ENCODE measurements at places on chromosomes 5 and 9. TPM values are rescaled to one million over a fixed set of nuclear protein-coding genes. Genes with fewer than 3 reads are reported as not detected.
A peak's percentile ranks its signal among the peaks of the same experiment; 100 is the strongest.

- no peak for DNase-seq
These were observed 55.4 kb downstream of the STK32A start for GRCh38 chr5:147290261-147290660.

DNA sequence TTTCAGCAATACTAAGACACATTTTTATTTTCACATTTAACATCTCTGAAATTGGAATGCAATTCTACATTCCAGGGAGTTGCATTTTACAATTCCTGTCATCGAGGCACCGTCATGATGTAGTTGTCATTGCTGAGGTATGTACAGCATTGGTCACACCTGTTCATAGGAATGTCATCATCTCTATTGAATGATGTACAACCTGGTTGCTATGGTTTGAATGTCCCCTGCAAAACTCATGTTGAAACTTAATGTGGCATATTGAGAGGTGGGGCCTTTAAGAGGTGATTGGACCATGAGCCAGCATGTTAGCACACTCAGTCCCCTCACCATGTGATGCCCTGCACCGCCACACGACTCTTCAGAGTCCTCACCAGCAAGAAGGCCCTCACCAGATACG is 103.1 kb downstream of the CEMIP2 start:
- DNase-seq: no peak

- no peak for DNase-seq
These were observed 7.6 kb downstream of the MAP3K1 start for GRCh38 chr5:56822981-56823380.

DNA sequence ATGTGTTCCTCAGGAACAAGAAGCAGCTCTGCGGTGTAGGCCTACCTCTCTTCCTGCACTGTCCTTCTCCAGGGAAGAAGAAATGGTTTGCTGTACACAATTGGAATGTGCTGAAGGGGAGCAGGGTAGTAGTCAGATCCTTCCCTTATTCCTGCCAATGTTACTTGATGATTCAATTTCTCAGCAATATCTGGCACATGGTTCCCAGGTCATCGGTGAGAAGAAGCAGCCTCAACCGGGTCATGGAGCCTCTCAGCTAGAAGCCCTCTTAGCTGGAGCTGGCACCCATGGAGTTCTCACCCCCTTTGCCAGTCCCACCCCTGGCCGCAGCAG is 36.9 kb downstream of the ACTBL2 start:
- DNase-seq: no peak

DNA sequence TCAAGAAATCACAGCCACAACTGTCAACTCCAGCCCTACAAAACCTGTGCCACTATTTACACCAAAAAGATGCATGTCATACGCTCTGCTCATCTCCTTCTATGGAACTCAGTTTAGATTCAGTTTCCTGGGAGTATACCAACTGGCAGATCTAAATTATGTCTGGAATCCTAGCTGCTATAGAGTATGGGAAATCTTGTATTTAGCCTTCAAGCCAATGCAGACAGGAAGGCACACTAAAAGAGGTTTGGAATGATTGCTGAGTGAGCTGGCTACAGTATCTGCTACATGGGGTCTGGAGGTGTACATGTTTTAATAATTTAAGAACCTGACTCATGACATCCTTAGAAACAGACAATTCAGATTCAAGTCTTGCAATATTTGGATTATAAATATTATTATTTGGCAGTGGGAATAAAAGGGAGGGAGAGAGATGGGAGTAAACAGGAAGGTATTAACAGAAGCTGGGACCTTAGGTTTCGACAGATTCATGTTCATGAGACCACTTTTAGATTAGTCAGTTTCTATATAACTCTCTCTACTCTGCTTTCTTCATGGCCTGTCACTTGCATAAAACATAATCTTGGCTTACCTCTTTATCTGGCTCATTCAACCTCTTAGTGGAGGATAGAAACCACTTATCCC is 178.8 kb upstream of the HAPLN1 start:
- DNase-seq: no peak

DNA sequence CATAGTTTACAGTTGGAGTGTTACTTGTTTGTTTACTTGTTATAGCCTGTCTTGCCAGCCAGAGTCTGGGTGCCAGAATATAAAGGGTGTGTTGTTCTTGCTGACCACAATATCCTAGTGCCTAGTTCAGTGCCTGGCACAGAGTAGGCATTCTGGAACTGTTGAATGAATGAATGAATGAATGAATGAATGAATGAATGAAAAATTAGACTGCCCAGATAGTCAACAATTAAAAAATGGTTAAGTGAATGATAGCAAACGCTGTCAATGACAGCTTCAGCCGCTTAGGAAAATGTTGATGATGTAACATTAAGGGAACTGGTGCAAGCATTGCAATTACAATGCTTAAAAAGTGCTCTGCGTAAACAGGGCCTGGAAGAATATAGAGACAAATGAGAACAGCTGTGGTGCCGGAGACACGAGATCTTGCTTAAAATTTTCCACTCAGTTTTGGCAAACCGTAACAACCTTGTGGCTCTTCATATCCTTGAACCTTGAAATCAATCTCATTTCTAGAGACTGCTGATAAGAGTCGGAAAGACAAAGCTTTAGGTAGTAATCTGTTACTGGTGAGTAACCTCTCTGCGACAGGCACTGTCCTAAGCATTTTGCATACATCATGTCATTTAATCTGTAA is 4.7 kb upstream of the TTLL11 start:
- no peak for DNase-seq

- no peak for DNase-seq
These were observed 9.5 kb downstream of the CXXC5 start for GRCh38 chr5:139657363-139658321.

- peak; percentile 41 for DNase-seq
These were observed 15.8 kb downstream of the NDST1 start for GRCh38 chr5:150523472-150524350.

GRCh38 chr9:20610591-20610990 is 11.7 kb downstream of the MLLT3 start:
- DNase-seq: no peak

- no peak for DNase-seq
These were observed 28.2 kb downstream of the CATSPER3 start for GRCh38 chr5:134995850-134996402.

GRCh38 chr9:95409650-95410426 is 92.3 kb upstream of the FANCC start:
- no peak for DNase-seq

DNA sequence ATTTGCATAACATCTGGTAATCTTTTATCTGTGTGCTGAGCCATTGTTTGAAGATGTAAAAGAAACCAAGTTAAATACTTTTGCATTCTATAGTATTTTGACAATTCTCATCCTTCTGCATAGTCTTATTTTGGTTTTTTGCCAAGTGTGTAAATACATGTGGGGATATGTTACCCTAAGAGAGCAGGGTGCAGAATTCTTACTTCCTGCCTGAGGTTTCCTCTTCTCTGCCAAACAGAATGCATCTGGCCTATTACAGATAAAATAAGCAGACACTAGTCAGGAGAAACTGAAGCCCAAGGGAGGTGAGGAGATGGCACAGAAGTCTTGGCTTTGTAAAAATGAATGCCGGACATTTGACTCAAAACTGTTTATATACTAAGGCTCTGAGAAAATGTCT is 462.1 kb downstream of the TMEM38B start:
- no peak for DNase-seq

DNA sequence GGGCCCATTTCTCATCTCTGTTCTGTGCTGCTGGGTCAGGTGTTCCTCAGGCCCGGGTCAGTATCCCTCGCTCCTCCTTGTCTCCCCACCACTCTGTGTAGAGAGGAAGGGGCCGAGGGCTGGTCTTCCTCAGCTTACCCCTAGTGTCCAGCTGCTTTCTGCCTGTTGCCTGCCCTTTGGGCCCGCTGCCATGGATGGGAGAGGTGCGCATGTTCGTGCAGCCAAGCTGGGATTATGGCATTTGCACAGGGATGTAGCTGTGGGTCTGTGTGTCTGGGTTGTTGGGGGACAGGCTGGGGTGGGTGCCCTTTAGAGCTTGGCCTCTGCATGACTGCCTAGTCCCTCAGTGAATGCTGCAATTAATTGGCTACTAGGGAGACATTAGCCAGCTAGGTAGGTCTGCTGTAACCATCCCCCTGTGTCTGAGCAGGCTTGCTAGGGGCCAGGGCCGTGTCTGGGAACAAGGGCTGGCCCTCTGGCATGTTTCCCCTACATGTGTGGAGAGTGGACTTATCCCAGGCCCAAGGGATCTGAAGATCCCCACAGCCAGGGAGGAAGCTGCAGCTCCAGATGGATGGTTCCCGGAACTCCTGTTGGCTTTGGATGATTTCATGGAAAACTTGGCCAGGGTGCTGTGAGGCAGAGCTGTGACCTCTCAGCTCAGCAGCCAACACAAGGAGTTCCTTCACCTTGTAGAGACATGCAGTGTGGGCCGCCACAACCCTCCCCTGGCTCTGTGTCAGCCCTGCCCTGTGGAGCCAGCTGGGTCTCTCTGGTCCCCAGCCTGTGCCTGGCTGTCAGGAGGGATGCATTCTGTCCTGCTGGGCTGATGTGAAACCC is 161.9 kb downstream of the MACROH2A1 start:
- DNase-seq: no peak

- DNase-seq: no peak
These were observed 81.8 kb downstream of the SEMA6A start for GRCh38 chr5:116492776-116493175.

PDGFRB gene
- 1.8 TPM for total RNA-seq

FGD3 gene
- 0.80 TPM for total RNA-seq

PCDHA11 gene
- total RNA-seq: 0.08 TPM

ARID3C gene
- total RNA-seq: 0.33 TPM

CAST gene
- total RNA-seq: 212 TPM

GEMIN5 gene
- total RNA-seq: 29.5 TPM

NMRK1 gene
- 16.0 TPM for total RNA-seq

DNAH5 gene
- total RNA-seq: 8.0 TPM

HTR4 gene
- total RNA-seq: not detected

SPINK4 gene
- total RNA-seq: not detected

APBA1 gene
- total RNA-seq: 0.05 TPM
